ENCODE measurements at places on chromosomes 6 and 20. TPM values are rescaled to one million over a fixed set of nuclear protein-coding genes. Genes with fewer than 3 reads are reported as not detected.

The PSORS1C2 gene
- total RNA-seq: not detected

The TFAP2D gene
- not detected for total RNA-seq

The CLIC5 gene
- total RNA-seq: 92.1 TPM

The BPI gene
- not detected for total RNA-seq

The UST gene
- 3.5 TPM for total RNA-seq

The ARMH2 gene
- total RNA-seq: not detected

DNA sequence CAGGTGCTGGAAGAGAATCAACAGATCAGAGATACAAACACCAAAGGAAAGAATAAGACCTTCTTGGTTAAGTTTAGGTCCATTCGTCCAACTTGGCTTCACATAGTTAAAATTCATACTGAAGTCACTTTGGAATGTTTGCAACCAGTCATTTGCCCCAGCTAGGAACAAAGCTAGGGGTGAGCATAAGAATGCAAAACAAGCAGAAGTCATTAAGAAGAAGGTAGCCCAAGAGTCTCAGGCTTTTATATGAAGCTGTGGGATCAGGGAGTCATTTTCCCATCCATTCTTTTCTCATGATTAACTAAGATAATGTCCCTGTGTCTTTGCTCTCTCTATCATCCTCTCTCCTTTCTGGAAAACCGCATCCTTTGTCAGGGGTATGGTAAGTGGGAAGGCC lies 51.5 kb upstream of the TMEM170B start:
- no peak for DNase-seq

DNA sequence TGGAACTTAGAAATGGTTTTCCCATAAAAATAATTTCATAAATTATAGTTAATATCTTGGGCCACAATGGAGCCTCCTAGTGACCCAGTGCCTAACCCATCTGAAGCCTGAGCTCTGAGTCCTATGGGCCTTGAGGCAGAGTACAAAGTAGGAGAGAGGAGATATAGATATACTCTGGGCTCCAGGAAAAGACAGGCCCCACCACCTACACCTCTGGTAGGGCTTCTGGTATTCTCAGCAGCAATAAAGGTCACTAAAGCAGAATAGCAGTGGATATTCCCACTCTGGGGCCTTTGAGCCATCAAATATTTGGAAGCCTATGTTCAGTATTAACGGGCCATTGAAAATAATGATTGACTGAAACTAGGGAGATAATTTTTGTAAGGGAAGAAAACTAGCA lies 24.1 kb downstream of the CYP39A1 start:
- no peak for DNase-seq

- no peak for DNase-seq
Measured at GRCh38 chr6:51844336-51844735, 243.1 kb downstream of the PKHD1 start.

DNA sequence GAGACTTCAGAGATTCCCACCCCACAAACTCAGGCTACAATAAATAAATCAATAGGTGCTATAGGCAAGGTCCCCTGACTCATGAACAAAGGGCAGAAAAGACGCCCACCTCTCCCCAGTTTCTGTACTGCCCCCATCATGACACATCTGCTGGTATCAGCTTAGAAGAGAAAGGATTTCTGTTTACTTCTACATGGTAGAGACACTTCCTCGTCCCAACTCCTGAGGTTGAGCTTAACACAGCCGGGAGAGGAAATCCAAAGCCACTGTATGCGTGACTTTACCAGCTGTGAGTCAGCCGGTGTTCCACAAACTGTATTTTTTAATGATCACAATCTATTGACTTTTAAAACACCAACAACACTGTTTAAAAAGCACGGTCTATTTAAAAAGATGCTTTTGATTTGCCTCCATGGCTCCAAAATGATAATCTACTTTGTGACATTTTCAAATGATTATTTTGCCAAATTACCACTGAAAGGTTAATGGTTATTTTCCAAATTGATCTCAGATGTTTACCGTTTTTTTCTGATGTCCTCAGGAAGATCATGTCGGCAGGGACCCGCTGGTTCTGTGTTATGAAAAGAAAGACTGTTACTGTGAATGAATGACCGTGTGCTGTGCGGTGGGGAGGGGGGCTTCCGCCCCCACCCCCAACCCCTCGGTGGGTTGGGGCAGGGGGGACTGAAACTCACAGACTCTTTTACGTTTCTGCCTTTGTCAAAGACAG lies 72.5 kb downstream of the ATP9A start:
- DNase-seq: no peak

DNA sequence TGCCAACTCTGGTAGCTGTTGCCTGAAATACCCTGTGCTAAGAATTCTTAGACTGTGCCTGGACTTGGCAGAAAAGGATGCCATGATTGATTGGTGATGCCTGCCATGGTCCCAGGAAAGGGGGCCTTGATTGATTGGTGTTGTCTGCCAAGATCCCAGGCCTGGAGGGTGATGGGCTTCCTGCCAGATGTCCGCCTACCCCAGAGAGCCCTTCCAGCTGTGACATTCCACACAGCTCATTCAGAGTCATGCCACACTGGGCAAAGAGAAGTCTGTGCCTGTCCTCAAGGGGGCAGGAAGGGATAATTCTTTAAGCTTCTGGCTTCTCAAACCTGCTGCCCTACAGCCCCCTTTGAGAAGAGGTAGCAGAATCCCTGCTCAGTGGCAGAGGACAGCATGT lies 24.6 kb downstream of the RIMS4 start:
- DNase-seq: no peak

GRCh38 chr20:16491294-16491905 lies 81.8 kb downstream of the KIF16B start:
- DNase-seq: peak; percentile 21

- no peak for DNase-seq
Measured at GRCh38 chr20:1062334-1063010, 55.9 kb upstream of the PSMF1 start.

- DNase-seq: no peak
Measured at GRCh38 chr6:118281291-118281690, 266.8 kb upstream of the PLN start.

DNA sequence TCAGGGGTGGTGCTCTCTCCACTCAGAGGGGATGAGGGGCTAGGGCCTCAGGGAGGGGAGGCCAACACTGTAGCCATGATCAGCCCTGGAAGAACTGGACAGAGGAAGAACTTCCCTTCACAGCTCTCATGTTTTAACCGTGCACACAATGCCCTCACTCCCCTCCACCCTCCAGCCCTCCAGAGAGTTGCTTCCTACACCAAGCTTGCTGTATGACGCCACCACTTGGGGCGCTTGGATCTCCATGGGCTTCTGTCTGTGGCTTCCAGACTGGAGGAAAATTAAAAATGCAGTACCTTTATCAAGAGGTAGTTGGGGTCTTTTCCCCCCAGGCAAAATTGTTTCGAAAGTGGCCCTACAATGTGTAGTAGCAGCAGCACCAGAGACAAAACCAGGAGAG lies 48.4 kb downstream of the ARHGAP40 start:
- no peak for DNase-seq
